ENCODE measurements at places on chromosomes 1 and 21. TPM values are rescaled to one million over a fixed set of nuclear protein-coding genes. Genes with fewer than 3 reads are reported as not detected.

Gene MTMR11
- total RNA-seq: 1.6 TPM

Gene PDPN
- 0.17 TPM for total RNA-seq

Gene OR2G2
- total RNA-seq: not detected

Gene ANKRD65
- total RNA-seq: 0.17 TPM

Gene OR2T33
- not detected for total RNA-seq

Gene LTN1
- 22.1 TPM for total RNA-seq

Measured in liver (tissue), 10 donors.